Fibroblast of lung (primary cell): ENCODE measurements at places on chromosomes 6 and 20.

DNA sequence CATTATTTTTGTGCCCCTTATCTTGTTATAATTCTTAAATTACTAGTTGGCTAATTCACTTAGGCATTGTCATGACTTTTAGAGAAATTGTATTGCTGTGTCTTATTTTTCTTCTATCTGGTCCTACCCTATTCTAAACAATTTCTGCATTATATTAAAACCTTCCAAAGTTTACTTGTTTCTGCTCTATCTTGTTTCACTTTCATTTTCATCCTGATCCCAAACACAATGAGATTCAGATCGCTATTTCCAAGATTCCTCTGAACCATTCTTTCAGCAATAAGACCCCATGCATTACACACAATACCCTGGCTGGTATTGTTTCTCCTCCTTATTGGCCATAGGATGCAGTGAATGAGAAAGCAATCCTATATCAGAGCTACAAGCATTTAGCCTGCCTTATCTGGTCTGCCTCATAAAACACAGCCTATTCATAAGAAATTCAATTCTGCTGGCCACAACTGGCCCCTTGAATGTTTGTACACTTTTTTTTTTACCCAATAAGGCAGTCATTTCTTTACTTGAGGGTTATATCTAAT is 69.9 kb upstream of the POU3F2 start:
- peak; percentile 34 for DNase-seq

DNA sequence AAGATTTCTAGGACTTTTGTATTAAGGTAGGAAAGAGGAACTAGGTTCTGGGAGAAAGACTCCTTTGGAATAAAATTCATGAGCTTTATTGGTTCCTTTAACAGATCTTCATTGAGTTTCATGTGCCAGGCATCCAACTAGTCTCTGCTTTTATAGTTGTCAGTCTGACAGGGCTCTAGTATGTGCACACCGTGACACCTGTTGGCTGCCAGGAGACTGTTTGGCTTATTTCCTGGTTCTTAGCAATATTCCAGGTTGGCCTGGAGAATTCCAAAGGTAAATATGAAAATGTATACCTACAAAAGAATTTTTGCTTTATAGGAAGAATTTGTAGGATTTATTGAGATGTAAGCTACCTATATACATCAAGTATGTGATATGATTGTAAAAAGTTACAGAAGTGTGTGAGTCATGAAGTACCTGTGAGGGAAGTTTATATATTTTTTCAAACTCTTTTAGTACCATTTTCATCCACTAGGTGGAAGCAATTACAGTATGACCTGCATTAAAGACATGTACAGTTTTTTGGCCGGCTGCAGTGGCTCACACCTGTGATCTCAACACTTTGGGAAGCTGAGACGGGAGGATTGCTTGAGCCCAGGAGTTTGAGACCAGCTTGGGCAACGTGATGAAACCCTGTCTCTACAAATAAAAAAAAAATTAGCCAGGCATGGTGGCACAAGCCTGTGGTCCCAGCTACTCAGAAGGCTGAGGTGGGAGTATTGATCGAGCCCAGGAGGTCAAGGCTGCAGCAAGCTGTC is 35.2 kb downstream of the NDUFAF5 start:
- peak; percentile 49 for DNase-seq

DNA sequence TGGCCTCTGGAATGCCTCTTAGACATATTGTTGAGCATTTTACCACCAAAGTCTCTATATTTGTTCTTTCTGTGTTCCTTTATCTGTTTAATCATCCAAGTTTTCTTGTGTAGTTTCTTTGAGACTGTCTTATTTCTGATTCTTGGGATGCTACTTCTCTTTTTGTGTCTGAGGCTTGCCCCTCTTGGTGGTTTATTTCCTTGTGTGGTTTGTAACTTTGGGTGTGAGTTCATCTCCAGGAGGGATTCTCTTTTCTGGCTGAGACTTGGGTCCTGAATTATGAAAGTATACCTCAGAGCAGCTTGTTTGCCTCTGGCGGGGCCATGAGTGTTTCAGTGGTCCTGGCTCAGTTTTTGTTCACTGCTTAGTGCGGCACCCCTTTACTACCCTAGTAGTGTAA is 33.9 kb downstream of the PPARD start:
- no peak for DNase-seq

DNA sequence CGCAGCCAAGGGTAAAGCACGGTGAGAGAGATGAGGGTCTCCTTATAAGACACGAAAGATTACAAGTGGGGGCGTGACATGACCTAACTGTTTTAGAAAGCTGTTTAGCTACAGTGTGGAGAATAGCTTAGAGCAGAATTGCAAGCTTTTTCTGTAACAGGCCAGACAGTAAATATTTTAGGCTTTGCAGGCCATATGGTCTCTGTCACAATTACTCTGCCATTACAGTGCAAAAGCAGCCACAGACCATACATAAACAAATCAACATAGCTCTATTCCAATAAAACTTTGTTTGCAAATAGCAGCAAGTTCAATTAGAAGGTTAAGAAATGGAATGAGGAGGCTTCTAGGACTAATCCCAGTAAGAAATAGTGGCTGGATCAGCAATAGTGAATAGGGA is 16.8 kb downstream of the PGM3 start:
- DNase-seq: peak; percentile 56

DNA sequence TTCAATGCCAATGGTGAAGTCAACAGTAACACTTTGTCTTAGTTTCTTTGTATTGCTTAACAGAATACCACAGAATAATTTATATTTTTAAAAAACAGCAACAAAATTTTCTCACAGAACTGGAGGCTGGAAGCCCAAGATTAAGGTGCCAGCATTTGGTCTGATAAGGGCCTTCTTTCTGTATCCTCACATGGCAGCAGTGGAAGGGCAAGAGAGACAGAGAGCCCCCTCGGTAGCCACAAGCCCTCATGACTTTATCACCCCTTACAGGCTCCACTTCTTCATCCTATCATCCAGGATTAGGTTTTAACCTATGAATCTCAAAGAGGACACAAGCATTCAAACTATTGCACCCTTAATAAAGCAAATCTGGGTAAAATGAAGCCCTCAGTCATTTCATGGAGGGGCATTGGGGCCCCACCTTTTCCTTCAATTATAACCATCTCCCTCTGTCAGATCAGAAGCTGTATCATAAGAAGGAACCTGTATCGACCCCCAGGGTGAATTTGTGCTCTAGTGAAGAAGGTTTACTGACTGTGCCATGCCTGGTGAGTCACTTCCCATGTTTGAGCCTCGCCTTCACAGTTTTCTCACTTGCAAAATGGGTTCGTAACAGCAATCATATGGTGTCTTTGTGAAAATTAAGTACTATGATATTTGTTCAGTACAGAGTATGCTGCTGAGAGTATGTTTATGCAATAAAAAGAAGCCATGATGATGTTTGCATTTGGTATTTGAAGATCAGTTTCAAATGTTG is 178.2 kb downstream of the LRFN2 start:
- DNase-seq: no peak

- peak; percentile 53 for DNase-seq
Measured at GRCh38 chr6:127301199-127301700, 34.6 kb downstream of the RNF146 start.

DNA sequence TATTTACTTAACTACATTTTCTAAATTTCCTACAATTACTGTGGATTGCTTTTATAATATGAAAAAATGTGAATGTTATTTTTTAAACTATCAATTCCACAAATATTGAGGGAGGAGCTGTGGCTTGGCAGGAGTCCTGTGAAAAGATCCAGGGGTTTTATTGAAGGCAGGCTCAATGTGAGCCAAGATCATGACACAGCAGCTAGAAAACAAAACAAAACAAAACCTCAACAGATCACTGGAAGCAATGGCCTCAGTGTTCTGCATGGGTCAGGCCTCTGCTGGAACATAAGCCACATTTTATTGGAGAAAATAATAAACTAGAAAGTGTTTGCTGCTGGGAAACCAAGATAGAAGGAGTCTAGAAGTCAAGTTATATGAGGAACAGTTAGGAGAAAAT is 19.4 kb upstream of the RCAN2 start:
- DNase-seq: peak; percentile 89

GRCh38 chr6:126905917-126906316 is 212.6 kb upstream of the RSPO3 start:
- no peak for DNase-seq

DNA sequence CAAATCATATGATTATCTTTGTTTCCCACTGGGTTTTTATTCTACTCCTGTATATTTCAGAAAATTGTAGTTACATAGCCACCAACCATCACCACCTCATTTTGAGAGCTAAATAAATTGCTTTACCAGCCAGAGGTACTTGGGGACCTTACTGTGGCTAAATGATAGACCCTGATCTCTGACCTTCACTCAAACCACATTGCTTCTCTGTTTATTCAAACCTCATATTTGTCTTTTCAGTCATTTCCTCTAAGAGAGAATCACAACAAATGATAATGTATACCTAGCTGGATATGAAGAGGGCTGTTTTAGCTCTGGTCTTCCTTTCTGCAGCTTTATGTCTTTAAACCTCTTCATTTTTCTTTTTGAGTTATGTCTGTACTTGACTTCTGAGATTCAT is 142.8 kb downstream of the ADGB start:
- DNase-seq: peak; percentile 2

- no peak for DNase-seq
Measured at GRCh38 chr20:25459111-25459830, 51.8 kb downstream of the GINS1 start.

GRCh38 chr20:58886546-58886945 is 34.0 kb downstream of the GNAS start:
- DNase-seq: no peak

DNA sequence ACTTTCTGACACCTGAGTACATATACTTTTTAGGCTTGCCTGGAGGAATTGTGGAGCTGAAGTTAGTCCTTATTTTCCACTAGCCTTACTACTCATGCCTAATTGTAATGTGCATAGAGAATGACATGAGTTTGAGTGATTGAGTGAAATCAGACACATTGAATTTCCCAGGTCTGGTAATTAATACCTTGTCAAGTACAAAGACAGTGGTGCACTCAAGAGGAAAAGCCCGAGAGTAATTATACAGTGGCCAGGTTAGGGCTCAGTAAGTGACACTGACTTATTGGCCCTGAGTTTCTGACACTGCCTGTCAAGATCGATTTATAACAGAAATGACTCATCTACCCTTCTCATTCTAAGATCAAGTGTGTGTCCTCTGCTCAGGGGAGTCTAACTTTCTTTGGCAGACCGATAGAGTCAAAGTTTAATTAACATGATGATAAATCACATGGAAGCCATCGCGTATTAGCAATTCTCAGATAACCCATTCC is 288.3 kb downstream of the TPBG start:
- no peak for DNase-seq

DNA sequence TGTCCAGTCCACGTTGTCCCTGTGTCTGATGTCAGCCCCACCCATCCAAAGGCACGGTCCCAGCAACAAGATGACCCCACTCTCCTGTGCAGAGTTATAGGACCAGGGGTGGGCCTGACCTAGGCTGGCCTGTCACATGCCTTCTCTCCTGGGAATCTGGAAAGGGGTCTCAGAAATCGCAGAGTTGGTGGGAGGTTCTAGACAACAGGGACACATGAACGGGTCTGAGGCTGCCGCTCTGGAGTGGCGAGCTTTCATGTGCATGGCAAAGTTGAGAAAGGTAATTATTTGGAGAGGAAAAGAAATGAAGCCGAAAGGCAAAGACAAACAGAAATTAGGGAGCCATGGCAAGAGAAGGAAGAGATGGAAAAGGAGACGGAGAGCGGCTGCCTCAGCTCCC is 29.5 kb downstream of the BFSP1 start:
- DNase-seq: no peak

DNA sequence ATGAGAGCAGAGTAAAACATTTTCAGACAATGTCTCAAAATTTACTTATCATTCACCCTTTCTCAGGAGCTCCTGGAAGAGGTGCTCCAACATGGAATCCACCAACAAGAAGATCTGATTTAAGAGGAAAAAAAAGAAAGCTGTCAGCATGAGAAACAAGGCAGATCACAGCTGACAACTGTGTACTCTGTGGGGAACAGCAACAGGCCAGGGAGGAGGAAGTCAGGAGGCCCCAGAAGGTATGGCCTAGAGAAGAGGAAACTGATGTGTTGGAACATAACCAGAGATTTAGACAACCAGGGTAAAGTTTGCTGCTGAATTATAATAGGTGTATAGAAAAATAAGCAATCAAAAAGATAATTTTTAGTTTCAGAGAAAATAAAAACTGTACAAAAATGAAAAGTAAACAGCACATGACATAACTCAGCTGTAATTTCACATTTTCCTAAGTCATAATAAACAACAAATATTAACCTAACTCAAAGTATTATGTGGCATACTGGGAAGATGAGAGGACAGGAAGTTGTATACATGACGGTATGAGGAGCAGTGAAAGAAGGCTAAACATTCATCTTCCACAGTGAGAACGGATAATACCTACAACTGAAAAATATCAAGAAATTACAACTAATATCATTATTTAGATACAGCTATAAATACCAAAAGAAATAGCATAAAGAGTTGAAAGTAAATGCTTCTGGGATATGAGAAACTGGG is 113.6 kb upstream of the EMILIN3 start:
- DNase-seq: no peak

DNA sequence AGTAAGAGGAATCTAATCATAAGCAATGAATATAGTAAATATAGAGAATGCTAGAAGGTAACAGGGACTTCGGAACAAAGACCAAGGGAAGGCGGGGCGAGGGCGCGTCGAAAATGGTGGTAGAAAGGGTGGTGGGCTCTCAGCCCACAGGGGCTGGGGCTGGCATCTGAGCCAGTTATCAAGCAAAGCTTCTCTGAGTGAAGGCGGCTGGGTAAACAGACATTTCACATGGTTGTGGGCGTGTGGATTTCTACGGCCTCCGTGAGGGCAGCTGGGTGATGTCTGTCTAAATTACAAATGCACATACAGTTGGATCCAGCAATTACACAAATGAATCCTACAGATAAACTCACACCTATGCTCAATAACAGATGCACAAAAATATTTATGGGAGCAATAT is 56.6 kb downstream of the TOX2 start:
- DNase-seq: no peak

DNA sequence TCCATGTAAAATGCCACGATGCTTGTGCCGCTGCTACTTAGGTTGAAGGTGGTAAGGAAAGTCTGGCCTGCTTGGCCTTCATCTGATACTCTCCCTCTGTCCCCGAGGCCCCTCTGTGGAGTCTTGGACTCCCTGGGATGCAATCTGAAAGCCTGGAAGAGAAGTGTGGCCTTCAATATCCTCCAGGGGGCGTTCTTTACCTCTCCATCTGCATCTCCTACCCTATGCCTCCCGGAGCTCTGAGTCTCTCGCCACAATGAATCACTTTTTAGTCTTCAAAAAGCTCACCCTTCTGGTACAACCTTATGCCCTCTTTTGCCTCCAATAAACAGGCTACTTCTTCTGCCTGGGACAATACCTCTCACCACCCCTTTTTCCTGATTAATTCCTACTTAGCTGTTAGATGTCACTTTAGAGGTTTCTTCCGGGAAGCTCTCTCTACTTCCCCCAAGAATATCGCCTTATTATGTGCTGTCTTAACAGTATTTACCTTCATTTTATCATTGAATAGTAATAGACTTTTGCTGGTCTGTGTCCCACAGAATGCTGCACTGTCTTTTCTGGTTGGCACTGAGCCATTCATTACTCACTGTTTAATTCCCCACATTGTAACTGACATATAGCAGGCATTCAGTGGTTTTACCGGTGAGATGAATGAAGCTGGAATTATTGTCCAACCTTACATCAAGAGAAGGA is 13.9 kb upstream of the ATG5 start:
- peak; percentile 67 for DNase-seq
